Activated CD4-positive, alpha-beta memory T cell treated with anti-CD3 and anti-CD28 coated beads, Interleukin-2, amount 10 ng/mL, durations not matched to agents 7 days and 5 days (primary cell): ENCODE measurements at places on chromosomes 3 and 15. TPM values are rescaled to one million over a fixed set of nuclear protein-coding genes. Genes with fewer than 3 reads are reported as not detected.

Gene AGBL1
- not detected for total RNA-seq

Gene PYGO1
- not detected for total RNA-seq

Gene ZNF774
- total RNA-seq: 1.0 TPM

Gene CILP
- not detected for total RNA-seq

Gene TMOD2
- 6.2 TPM for total RNA-seq
